Stomach (tissue), 19 donors: ENCODE measurements at places on chromosomes 11 and 22. TPM values are rescaled to one million over a fixed set of nuclear protein-coding genes. Genes with fewer than 3 reads are reported as not detected.

F2 gene
- 0.92 TPM for total RNA-seq

DNA sequence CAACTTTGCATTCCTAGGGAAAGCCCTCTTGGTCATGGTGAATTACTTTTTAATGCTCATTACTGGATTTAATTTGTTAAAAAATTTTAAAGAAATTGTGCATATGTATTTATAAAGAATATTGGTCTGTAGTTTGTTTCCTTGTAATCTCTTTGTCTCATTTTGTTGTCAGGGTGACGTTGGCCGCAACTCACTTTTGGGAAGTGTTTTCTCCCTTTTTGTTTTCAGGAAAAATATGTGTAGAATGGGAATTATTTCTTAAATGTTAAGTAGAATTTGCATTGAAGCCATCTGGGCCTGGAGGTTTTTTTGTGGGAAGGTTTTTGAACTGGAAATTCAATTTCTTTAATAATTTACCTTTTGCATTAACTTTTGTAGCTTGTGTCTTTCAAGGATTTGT is 149.1 kb downstream of the UVRAG start:
- H3K4me1 ChIP-seq = peaks cover 11% of the 10 kb centered on the region
- DNase-seq = no peak
- H3K36me3 ChIP-seq = no peaks in the 10 kb centered on the region
- no peak overlapping the region for H3K27ac ChIP-seq
- H3K27me3 ChIP-seq = no peaks in the 10 kb centered on the region

- H3K27me3 ChIP-seq = no peaks in the 10 kb centered on the region
- no peaks in the 10 kb centered on the region for H3K36me3 ChIP-seq
- H3K27ac ChIP-seq = no peak overlapping the region
- H3K4me3 ChIP-seq = no peak overlapping the region
Observed at GRCh38 chr22:44445731-44446130, 52.3 kb downstream of the RTL6 start.

APOBEC3F gene
- 4.1 TPM for total RNA-seq

- H3K36me3 ChIP-seq = no peaks in the 10 kb centered on the region
- no peak overlapping the region for H3K27ac ChIP-seq
- H3K27me3 ChIP-seq = no peaks in the 10 kb centered on the region
Observed at GRCh38 chr11:28820296-28820989, 712.3 kb downstream of the METTL15 start.

- H3K36me3 ChIP-seq = peaks cover 83% of the 10 kb centered on the region
- DNase-seq = no peak
- peaks cover 6% of the 10 kb centered on the region for H3K4me1 ChIP-seq
- H3K27ac ChIP-seq = no peak overlapping the region
- H3K27me3 ChIP-seq = no peaks in the 10 kb centered on the region
- no peak overlapping the region for H3K4me3 ChIP-seq
Observed at GRCh38 chr22:40300884-40301672, 45.2 kb upstream of the ADSL start.

GRCh38 chr11:62017878-62018655 is 50.6 kb upstream of the FTH1 start:
- no peak overlapping the region for H3K27ac ChIP-seq
- H3K27me3 ChIP-seq = no peaks in the 10 kb centered on the region
- H3K4me3 ChIP-seq = no peak overlapping the region
- DNase-seq = no peak

DNA sequence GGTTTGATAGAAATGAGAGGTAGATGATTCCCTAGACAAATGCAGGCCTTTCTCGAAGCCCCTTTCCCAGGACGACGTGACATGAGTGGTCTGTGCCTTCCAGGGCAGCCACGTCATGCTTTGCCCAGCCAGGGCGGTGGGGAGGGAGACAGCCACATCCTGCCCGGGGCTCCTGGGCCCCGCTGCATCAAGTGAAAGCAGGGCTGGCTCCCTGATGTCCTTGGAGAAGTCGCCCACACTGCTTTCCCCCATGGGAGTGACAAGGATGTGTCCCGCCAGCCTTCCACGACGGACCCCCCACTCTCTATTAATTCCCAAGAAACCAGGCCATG is 13.2 kb downstream of the PPARA start:
- peaks cover 19% of the 10 kb centered on the region for H3K36me3 ChIP-seq
- H3K4me3 ChIP-seq = no peak overlapping the region
- H3K4me1 ChIP-seq = peaks cover 19% of the 10 kb centered on the region
- H3K27ac ChIP-seq = no peak overlapping the region

DNA sequence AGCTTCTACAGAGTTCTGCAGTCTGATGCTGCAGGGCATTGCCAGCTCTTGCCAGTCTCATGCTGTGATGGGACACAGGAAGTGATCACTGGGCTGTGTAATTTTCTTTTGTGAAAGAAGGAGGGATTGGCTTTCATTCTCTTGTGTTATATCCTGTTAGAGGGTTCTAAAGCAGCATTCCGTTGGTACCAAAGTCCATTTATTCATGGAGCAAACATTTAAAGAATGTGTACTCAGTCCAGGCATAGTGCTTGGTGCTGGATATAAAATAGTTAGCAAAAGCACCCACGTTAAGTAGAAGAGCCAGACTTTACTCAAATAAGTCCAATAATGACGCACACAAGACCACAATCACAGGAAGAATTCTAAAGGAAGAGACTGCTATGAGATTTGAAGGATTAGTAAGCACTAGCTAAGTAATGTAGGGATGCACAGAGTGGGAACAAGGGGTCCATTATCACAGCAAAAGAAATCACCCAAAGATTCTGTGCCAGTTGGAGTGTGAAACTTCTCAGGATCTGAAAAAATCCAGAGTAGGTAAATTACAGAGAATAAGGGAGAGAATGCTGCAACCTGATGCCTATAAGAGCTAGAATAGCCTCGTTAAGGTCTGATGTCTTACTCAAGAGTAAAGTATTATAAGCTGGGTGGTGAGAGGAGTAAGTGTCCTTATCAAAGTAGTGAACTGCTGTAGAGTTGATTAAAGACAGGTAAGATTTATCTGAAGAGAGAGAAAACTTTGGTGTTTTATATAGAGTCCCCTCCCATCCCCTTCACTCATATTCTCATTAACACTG is 728.3 kb downstream of the METTL15 start:
- no peak overlapping the region for H3K27ac ChIP-seq
- H3K36me3 ChIP-seq = no peaks in the 10 kb centered on the region
- no peak for DNase-seq
- H3K27me3 ChIP-seq = no peaks in the 10 kb centered on the region
- no peak overlapping the region for H3K4me3 ChIP-seq

GRCh38 chr22:26767351-26768155 is 110.2 kb downstream of the MIAT start:
- H3K27ac ChIP-seq = no peak overlapping the region
- H3K4me1 ChIP-seq = no peaks in the 10 kb centered on the region
- no peak overlapping the region for H3K4me3 ChIP-seq

- H3K4me3 ChIP-seq = no peak overlapping the region
- DNase-seq = no peak
Observed at GRCh38 chr11:76400967-76401366, 19.8 kb downstream of the GVQW3 start.

CD248 gene
- total RNA-seq = 0.58 TPM

TREH gene
- not detected for total RNA-seq
